Fibroblast of lung (primary cell): ENCODE measurements at places on chromosomes 2 and 18.

GRCh38 chr2:11824901-11825828, 78.7 kb downstream of the LPIN1 start:
- peak; percentile 61 for DNase-seq

GRCh38 chr2:13508671-13509070, 791.9 kb downstream of the TRIB2 start:
- DNase-seq = no peak

GRCh38 chr2:226891780-226892590, 56.1 kb downstream of the RHBDD1 start:
- peak; percentile 87 for DNase-seq

- DNase-seq = no peak
Observed at GRCh38 chr2:166784296-166784946, 103.9 kb upstream of the XIRP2 start.

GRCh38 chr2:51953931-51954330, 922.0 kb upstream of the NRXN1 start:
- no peak for DNase-seq

GRCh38 chr2:230944123-230944653, 19.1 kb upstream of the GPR55 start:
- no peak for DNase-seq

DNA sequence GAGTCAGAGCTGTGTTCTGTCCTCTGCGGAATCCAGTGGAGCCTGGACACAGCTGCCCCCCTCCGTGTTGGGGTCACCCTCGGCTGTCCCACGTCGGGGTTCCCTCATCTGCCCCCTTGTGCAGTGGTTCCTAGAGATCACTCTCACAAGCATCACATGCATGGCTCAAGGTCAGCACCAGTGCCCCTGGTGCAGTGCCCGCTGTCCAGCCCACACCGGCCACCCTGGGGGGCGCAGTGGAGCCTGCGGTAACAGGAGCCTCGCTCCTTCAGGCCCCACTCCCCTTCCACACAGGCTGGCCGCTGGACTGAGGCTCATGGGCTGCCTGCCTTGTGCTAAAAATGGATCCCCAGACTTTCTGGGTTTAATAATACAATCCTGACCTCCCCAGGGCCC, 8.8 kb downstream of the TEKT4 start:
- DNase-seq = no peak

GRCh38 chr2:138500592-138501424, 762 bp upstream of the SPOPL start:
- DNase-seq = no peak

- no peak for DNase-seq
Observed at GRCh38 chr2:74751981-74752851, 81.7 kb upstream of the HK2 start.

GRCh38 chr2:238855891-238856580, 8.2 kb downstream of the TWIST2 start:
- DNase-seq = no peak

GRCh38 chr2:72561621-72562318, 264.1 kb downstream of the EXOC6B start:
- peak; percentile 34 for DNase-seq

DNA sequence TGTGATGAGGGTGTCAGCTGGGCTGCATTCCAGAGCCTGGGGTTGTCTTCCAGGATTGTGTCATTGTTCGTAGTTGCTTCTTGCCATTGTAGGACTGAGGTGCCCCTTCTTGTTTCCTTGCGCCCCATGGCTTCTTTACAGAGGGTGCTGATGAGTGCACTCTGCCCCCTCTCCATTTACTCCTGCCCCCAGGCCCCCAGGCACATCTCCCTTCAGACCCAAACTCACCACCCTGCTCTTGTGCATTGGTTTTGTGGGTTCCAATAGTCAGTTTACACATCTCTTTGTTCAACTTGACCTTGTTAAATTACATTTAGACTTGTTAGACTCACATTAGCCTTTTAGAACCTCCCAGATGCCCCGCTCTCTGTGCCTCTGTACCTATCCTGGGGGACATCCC, 33.1 kb downstream of the HJURP start:
- no peak for DNase-seq

DNA sequence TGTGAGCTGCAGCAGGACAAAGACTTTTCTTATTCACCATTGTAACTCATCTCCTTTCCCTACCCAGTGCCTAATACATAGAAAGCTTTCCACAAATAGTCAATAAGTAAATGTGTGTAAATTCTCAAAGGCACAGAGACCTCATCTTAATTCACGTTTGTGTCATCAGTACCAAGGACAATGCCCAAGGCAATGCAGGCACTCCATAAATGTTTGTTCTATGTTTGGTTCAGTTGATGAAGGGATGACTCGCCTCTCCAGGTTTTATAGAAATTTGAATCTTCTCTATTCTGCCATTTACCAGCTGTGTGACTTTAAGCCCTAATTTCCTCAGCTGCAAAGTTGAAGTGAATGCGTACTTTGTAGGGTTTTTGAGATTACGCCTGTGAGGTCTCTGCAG, 2.1 kb upstream of the MOGAT1 start:
- DNase-seq = no peak

- no peak for DNase-seq
Observed at GRCh38 chr18:45569566-45570275, 45.6 kb upstream of the SLC14A2 start.

DNA sequence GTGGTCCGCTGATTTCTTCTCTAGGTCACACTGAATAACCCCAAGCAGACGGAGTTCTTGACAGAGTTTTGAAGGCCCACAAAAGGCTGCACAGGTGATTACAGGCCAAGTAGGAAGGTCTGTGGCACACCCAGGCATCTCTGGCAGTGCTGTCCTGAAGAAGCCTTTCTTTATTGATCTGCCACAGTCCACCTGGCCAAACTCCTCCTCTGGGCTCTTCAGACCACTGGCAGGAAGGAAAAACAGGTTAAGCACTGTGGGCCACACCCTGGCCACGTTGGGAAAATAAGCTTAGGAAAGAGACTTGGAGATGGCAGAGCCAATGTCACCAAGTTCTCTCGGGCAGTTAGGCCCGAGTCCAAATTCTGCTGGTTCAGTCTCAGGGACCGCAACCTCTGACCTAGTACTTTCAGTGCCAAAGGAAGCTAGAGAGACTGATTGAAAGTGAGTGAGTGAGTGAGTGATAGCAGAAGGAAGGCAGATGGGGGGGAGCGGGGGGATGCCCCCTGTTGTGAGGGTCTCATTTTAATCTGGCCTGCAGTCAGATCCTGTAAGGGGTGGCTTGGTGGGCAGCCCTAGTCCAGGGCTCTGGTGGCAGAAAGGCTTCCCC, 102.9 kb downstream of the TGFA start:
- DNase-seq = no peak

DNA sequence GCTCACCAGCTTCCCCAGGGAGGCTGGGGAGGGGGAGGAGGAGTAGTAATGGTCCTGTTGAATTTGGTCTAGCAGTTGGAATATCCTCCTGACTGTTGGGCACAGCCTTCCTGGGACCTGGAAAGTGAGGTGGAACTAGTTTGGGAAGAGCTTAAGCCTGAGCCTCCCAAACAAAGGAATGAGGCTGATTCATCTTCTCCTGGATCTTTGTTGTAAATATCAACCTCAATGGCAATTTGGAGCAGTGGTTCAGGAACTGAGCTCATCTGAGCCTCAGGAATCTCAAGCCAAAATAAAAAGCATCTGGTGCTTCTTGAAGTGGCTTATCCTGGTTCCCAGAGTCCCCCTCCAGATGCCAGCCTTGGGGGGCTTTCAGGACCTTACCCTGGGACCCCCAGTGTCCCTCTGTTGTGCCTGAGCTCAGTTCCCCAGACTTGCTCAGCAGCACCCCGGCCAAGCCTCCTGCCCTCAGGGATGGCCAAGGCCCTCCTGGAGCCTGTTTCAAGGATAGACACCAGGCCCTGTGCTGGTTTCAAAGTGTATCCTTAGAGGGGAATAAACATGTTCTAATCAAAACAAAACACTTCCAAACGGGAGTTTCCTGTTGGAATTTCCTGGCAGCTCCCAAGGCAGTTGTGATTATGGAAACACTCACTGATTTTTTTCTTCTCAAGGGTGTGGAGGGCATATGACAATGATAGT, 112.6 kb downstream of the DDX1 start:
- no peak for DNase-seq

GRCh38 chr2:47194410-47194809, 39.3 kb upstream of the STPG4 start:
- no peak for DNase-seq

DNA sequence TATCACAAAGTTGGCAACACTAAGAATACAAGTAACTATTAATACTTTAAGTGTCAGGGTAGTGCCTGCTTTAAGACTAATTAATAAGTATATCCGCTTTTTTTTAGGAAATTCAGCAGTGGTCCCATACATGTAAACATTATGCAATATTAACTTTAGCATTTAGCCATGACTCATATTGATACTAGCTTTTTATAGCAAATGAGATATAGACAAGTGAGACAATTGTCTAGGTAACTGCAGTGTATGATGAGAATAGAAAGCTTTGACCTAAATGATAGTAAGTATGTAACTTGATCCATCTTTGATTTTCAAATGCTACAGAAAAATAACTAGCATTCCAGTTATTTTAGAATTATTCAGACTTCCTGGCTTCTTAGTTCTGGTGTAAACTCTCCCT, 27.4 kb upstream of the VRK2 start:
- no peak for DNase-seq

DNA sequence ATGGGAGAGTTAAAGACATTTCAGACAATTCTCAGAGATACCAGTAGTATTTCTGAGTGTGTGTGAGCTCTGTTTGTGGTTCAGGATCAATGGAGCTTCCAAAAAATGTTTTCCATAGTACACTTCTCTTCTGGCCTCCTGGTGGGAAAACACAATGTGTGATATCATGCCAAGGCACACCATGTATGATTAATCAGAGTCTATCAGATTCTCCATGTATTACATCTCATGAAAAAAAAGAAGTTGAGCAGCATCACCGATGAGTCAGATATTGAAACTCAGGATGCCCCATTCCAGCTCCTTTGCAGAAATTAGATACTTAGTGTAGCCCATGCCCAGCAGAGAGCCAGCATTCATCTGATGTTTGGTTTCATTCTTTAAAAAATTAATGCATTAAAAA, 620.3 kb upstream of the POU3F3 start:
- DNase-seq = no peak

GRCh38 chr18:4755848-4756247, 300.7 kb upstream of the DLGAP1 start:
- DNase-seq = no peak

DNA sequence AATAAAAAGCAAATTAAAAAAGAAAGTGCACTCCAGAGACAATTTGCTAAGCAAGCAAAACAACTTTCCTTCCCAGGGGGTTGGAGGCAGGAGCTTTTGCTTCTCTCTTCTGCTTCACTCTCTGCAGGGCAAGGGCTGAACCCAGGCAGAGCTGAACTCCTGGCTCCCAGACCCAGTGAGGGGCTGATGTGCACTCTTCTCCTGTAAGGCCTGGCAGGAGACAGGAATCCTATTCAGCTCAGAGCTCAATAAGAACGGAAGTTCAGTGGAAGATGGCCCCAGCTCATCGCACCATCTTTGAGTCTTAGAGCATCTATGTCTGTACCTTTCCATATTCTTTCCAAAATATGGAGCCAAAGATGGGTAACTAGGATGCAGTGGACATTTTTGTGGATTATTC, 29.1 kb downstream of the CIB4 start:
- DNase-seq = no peak

DNA sequence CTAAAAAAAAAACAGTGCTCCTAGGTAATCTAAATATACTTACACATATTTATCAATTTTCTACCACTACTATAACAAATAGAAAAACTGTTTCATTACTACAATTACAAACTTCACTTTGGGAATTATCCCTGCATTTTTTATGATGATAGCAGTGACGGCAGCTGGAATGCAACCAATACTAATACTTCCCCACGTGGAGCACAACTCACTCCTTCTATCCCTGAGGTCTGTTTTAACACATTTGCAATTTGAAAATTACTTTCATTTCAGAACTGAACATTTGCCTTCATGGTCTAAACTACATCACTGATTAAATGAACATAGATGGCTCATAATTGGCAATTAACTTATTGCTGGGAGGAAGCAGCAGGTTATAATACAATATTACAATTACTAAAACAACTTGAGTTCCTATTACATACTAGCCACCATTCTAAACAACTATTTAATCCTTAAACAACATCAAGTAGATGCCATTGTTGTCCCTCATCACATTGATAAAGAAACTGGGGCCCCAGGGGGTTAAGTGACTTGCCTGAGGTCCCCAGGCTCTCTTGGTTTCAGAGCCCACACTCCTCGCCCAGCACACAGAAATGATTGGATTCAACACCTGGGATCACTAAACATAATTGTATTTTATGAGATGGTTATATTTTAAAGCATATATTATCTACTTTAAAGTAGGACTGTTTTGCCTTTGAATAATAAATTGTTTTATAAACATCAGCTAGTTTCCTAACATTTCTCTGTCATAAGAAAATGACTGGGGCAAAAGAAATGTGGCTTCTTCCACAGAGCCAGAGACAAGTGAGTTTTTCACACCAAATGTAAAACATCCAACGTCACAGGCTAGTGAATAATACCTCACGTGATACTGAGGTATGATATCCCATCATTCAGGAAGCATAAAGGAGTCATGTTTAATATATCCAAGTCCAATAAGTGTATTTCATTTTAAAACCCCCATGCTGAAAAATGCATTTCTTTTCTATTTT, 6.2 kb downstream of the COLEC12 start:
- peak; percentile 79 for DNase-seq

- DNase-seq = peak; percentile 56
Observed at GRCh38 chr18:69935319-69936190, 12.1 kb downstream of the CD226 start.

- DNase-seq = peak; percentile 28
Observed at GRCh38 chr2:218780851-218781690, 876 bp upstream of the CYP27A1 start.

DNA sequence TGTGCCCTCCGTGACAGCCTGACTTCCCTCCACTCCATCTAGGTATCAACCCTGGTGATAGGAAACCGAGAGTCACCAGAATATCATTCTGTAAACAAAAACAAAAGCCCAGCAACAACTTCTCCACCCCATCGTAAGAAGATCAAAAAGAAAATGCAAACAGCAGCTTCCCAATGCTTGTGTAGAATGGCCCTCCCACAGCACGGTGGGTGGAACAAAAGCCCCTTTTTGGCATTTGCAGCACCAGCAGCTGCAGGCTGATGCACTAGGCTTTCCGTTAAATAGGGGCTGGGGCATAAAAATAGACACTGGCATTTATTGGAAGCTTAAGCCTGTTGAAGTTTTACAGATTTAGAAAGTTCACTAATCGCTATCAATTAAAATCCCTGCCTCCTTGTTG, 513.0 kb downstream of the GALR1 start:
- no peak for DNase-seq

GRCh38 chr2:85838181-85838580, 50.6 kb downstream of the ST3GAL5 start:
- no peak for DNase-seq

- DNase-seq = peak; percentile 78
Observed at GRCh38 chr2:151161821-151162551, 99.7 kb downstream of the RBM43 start.

DNA sequence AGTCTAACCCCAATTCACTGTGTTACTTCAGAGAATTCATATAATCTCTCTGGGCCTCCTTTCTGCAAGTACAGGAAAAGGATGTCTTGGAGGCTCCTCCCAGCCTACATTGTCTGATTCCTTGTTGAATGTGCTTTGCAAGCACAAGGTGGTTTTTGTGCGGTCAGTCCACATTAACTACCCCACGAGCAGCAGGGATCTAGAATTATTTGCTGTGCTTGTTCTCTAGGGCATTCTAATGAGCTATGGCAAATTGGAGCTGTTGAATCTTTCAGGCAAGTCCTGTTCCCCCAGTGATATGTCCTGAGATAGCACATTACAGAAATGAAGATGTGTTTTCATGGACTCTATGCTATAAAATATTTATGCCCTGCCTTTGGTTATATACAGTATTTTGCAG, 349.4 kb downstream of the SLC4A3 start:
- DNase-seq = no peak

GRCh38 chr18:58788470-58788869, 76.2 kb upstream of the ZNF532 start:
- peak; percentile 60 for DNase-seq
